ENCODE measurements at places on chromosomes 2 and 18.

- no peak for DNase-seq
- H3K4me1 ChIP-seq, result no peaks in the 10 kb centered on the region
- no peak overlapping the region for H3K4me3 ChIP-seq
- no peak overlapping the region for H3K27ac ChIP-seq
- H3K36me3 ChIP-seq, result peaks cover 2% of the 10 kb centered on the region
- H3K27me3 ChIP-seq, result no peaks in the 10 kb centered on the region
Observed at GRCh38 chr2:172510548-172510947, 45.3 kb upstream of the PDK1 start.

- H3K27me3 ChIP-seq, result peaks cover 1% of the 10 kb centered on the region
- no peaks in the 10 kb centered on the region for H3K4me1 ChIP-seq
- H3K27ac ChIP-seq, result no peak overlapping the region
- DNase-seq, result no peak
- no peak overlapping the region for H3K4me3 ChIP-seq
Observed at GRCh38 chr2:120389036-120389391, 43.1 kb downstream of the INHBB start.

DNA sequence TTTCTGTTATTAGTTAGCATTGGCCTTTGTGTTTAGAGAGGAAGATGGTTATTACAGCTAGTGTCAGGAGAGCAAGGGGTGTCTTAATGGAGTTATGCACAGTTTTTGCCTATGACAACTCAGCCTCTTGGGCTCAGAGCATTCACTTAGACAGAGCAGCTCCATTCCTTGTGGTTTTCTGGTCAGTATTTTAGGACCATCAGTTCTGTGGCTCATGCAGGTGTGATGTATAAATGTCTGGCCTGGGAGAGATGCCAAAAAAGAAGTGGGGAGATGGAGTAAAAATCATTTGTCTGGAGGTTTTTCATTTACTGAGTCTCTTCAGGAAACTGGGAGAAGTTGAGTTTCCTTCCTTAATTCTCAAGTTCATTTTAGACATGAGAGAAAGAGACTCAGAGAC lies 79.7 kb downstream of the PRKCE start:
- peak; percentile 6 for DNase-seq
- no peaks in the 10 kb centered on the region for H3K27me3 ChIP-seq
- no peaks in the 10 kb centered on the region for H3K4me1 ChIP-seq

DNA sequence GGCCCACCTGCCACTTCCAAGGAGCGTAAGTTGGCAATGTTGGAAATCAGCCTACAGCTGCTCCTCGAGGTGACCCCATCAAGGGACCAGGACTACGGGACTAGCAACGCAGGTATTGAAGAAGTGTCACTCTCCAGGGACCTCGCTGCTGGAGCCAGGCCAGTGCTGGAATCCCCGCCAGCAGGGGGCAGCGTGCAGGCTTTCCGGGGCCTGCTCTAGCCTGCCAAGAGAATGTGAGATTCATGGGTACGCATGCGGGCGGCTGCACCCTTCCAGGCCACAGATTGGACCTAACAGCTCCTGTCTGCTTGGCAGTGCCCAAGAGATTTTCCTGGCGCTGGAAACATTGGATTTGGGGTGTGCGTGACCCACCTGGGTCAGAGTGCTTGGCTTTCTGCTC lies 182.8 kb upstream of the RAB12 start:
- no peaks in the 10 kb centered on the region for H3K36me3 ChIP-seq
- H3K4me3 ChIP-seq, result no peak overlapping the region
- no peak for DNase-seq
- H3K27me3 ChIP-seq, result no peaks in the 10 kb centered on the region
- H3K4me1 ChIP-seq, result no peaks in the 10 kb centered on the region

DNA sequence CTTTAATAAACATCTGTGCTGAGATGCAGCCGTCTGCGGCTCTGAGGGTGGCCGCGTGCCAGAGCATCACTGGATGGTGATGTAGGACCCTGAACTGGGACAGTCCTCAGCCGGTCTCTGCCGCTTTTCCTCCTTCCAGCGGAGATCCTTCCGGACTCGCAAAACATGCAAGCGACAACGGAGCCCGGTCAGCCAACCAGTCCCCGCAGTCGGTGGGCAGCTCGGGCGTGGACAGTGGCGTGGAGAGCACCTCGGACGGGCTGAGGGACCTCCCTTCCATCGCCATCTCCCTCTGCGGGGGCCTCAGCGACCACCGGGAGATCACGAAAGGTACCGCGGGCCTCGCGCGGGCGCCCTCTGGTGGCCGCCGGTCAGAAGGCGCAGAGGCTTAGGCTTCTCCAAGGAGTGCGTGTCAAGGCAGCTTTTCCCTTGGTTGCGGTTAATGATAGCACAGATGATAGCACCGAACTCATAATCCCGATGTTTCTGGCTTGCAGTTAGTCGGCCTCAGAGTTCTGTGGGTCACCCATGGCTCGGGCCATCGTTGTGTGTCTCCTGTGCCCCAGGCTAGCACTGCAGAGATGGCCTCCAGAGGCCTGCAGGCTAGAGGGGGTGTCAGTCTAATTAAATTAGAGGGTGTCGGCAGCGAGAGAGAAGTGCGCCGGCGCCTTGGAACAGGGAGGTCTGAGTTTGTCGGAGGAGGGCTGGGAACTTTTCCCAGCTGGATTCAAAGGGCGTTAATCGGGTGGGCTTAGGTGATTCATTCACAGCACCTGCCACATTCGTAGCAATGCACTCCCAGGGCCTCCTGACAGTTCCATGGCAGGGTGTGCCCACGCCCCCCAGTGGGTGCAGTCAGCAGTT lies 38.5 kb downstream of the LPIN1 start:
- no peak overlapping the region for H3K27ac ChIP-seq
- no peaks in the 10 kb centered on the region for H3K4me1 ChIP-seq
- DNase-seq, result peak; percentile 49

DNA sequence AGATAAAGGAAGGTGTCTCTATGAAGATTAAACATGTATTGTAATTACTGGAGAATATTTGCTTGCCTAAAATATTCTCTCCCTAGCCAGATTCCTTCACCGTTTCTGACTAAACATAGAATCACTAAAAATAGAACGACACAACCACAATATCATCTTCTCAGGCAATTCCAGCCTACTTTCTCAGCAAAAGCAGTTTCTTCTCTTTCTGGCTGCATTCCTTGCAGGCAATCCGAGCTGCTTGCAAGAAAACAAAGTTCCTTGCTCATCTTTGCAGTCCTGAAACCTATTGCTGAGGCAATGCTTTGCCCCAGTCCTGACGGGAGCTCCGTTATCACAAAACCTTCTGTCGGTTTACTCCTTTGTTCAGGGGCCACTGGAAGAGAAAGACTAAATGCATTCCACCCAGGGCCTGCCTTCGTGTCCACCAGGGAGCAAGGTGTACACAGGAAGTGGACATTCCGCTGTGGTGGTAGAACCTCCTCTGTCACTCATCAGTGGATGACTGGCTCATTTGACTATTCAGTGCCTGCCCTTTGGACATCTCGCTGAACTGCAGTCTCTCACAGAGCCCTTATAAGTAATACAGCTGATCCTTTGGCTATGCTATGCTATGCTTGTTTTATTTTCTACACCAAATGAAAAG lies 239.2 kb upstream of the DOK6 start:
- H3K36me3 ChIP-seq, result no peaks in the 10 kb centered on the region
- H3K4me3 ChIP-seq, result no peak overlapping the region

- H3K4me1 ChIP-seq, result peaks cover 7% of the 10 kb centered on the region
- DNase-seq, result peak; percentile 60
- H3K27ac ChIP-seq, result peak overlapping the region; percentile 24
Observed at GRCh38 chr2:179467111-179467510, 202.5 kb upstream of the SESTD1 start.

DNA sequence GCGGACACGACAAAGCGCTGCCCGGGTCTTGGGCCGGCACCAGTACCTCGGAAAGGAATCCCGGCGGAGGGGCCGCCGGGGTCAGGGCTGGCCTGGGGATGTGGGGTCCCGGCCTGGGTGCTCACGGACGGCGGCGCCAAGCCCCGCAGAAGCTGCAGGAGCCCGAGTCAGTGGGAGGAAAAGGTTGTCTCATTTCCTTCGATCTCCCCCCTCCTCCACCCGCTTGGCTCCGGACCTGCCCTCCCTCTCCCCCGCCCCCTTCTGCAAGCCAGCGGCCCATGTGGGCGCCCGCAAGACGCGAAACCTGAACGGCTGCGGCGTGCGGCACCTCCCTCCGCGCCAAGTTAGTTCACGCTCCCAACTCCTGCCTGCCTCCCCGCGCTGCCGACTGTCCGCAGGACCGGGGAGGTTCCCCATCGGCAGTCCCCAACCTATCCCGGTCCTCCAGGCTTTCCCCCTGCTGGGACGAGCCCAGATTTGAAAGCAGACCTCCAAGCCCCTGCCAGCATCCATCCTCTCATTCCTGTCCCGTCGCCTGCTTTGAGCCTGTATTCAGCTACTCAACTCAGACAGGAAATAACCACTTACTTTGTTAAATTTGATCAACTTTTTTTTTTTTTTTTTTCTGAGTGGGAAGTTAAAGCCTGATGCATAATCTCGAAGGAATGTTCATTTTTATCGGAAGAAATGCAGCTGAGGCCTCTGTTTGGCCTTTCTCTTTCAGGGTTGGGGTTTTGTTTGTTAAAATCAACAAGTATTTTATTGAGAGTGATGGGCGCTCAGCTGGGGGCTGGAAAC lies at the start of gene EVA1A:
Gene EVA1A (minus strand): TSS at position 172 of the 798 bp plus-strand sequence. CDS start 42,799 bp downstream, outside the sequence.
- no peaks in the 10 kb centered on the region for H3K36me3 ChIP-seq
- H3K27ac ChIP-seq, result peak within 1 kb of the TSS; percentile 72
- peaks cover 35% of the 10 kb centered on the region for H3K4me1 ChIP-seq
- no peaks in the 10 kb centered on the region for H3K27me3 ChIP-seq
- peak; percentile 85 for DNase-seq
- peak within 1 kb of the TSS; percentile 63 for H3K4me3 ChIP-seq

- peak; percentile 49 for DNase-seq
- H3K27ac ChIP-seq, result no peak overlapping the region
- H3K36me3 ChIP-seq, result no peaks in the 10 kb centered on the region
- H3K4me3 ChIP-seq, result no peak overlapping the region
- peaks cover 22% of the 10 kb centered on the region for H3K4me1 ChIP-seq
Observed at GRCh38 chr2:46747297-46747818, 168.2 kb downstream of the MCFD2 start.
